DMS79 treated with DMSO at 0.1 percent for 48 hours (cell line): ENCODE measurements at places on chromosomes 7 and 10.

- no peak for DNase-seq
These were observed 87.6 kb upstream of the GNAI1 start for GRCh38 chr7:80047032-80047431.

- no peak for DNase-seq
These were observed 10.8 kb downstream of the TMEM196 start for GRCh38 chr7:19762631-19763030.

DNA sequence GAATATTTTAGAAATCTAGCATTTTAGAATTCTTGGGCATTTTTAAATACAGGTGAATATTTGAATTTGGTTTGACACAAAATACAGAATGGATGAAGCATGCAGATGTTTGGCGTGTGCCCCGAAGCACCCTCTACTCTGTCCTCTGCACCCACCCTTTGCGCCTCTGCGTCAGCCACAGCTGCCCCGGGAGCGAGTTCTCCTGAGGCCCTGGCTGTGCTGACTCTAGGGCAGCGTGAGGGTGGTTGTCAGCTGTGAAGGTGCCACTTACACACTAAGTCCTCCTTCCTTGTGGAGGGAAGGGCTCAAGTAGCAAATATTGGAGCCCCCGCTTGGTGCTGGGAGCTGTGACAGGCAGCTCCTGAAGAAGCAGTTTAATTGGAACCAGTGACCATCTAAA, 48.4 kb downstream of the DAGLB start:
- DNase-seq: no peak

- DNase-seq: no peak
These were observed 26.5 kb downstream of the NUP42 start for GRCh38 chr7:23208316-23208715.

DNA sequence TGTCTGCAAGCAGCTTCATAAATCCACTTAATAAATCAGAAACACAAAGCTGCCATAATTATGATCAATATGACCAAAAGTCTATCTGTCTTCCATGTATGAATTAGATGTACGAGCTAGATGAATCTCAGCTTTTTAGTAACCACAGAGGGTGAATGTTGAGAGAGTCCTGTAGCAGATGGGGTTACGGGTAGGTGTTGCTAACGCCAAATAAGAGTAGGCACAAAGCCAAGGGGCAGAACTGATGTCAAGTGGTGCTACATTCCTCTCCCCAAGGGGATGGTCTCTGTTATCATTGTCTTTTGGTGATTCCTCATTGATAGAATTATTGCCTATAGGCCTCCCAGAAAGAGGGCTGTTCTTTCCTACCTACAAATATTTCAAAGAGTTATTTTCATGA, 257.8 kb downstream of the PCLO start:
- no peak for DNase-seq

DNA sequence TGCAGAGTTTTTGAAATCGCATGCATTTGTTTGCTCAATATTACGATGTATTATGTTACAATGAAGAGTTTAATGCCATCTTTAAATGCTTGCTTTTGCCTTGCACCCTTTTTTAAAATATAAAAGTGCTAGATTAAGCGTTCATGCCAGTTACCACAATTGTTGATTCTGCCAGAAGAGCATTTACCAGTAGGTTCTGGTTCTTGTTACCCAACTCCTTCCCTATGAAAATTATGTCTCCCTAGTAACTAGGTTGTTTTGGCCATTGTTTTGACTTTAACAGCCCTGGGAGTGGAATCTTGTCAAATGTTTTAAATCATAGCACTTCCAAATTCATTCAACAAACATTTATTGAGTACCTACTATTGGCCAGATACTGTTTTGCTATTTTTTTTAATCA, 32.8 kb upstream of the CDK14 start:
- no peak for DNase-seq

- DNase-seq: no peak
These were observed 162.8 kb downstream of the CYP26A1 start for GRCh38 chr10:93236393-93237040.

DNA sequence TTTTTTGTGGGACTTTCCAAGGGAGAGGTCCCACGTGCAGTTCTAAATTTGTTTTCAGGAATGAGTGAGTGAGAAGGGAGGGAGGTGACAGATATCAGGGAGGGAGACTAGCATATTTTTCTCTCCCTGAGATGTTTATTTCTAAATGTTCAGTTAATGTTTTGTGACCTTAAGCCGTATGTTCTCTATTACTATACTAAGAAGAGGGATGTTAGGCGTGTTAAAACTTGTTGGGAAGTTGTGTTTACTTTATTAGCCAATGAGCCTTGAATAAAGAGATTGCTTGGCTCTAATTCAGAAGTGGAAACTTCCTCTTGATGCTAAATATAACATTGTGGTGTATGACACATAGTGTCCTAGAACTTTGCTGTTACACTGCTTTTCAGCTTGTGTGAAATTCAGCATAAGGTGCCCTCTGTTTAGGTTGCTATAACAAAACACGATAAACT, 37.3 kb downstream of the DNAH11 start:
- no peak for DNase-seq

DNA sequence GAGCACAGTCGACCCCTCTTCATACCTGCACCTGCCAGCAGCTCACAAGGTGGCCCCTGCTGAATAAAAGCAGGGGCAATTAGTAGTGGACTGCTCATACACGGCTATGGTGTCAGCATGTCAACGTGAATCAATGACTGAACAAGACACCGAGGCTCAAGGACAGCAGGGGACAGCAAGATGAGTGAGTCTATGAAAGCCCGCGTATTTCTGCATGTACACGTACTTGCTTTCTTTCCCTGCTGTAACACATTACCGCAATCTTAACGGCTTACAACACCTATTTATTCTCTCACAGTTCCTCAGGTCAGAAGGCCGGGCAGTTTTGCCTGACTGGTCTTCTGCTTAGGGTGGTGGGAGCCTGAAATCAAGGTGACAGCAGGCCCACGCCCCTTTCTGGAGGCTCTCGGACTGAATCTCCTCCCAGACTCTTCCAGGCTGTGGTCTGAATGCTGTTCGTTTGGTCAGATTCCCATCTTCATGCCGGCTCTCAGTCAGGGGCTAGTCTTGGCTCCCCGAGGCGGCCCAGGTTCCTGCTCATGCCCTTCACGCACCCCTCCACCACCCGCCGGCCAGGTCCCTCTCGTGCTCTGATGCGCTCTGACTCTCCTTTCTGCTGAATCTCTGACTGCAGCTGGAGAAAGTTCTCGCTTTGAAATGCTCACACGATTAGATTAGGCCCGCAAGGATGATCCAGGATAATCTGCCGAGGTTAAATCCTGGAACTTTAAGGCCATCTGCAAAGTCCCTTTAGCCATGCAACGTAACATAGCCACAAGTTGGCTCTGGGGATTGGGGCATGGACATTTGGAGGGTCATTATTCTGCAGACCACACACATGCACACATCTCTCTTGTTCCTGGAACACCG, 7.8 kb upstream of the PPP2R2D start:
- DNase-seq: no peak

DNA sequence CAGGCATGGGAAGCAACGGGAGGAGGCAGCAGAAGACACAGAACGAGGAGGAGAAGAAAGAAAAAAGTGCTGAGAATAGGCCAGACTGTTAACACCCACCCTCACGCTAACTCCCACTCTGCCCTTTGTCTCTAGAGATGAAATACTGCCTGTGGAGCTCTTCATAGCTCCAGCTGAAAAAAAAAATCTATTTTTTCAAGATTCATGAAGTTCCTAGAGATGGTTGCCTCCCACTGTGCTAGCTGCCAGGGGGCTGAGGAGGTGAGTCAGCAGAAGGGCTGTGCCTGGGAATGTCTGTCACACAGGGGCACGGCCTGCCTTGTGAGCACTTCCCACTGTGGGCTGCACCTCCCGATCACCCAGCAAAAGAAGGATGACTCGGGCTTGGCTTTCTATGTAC, 144.5 kb downstream of the RNF216 start:
- DNase-seq: no peak

DNA sequence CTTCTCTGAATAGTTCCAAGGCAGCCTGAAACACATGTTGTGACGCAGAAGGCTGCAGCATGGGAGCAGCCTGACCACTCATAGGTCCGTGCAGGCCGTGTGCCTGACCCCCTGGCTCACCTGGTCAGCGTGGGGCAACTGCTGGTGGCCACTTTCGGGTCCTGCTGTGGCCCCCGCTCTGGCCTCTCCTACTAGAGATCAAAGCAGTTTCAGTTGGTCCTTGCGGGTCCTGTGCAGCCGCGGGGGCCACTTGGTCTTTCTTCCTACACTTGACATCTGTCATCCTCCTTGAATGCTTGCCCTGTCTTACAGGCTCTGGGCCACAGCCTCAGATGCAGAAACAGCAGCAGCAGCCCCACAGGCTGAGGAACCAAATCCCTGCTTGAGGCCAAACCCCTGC, 320.8 kb upstream of the ZNF32 start:
- DNase-seq: no peak

GRCh38 chr7:42982604-42983115, 50.5 kb downstream of the MRPL32 start:
- no peak for DNase-seq

DNA sequence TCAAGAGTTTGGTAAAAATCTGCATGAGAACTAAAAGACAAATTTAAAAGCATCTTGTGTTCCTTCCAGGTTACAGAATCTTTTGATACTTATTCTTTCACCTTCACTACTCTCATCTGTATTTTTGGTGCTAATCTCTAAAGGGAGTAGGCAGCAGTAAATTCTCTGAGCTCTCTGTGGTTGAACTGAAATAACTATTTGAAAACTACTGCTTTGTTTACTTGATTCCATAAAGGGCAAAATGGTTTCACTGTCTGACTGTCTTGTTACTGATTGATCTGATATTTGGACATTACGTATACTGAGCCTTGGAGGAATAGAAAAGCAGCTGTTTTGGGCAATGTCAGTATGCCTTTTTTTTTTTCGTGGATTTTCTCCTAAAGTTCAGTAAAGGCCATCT, 103.3 kb downstream of the CHRM2 start:
- no peak for DNase-seq

GRCh38 chr7:84997626-84998025, 189.2 kb downstream of the SEMA3D start:
- DNase-seq: no peak

DNA sequence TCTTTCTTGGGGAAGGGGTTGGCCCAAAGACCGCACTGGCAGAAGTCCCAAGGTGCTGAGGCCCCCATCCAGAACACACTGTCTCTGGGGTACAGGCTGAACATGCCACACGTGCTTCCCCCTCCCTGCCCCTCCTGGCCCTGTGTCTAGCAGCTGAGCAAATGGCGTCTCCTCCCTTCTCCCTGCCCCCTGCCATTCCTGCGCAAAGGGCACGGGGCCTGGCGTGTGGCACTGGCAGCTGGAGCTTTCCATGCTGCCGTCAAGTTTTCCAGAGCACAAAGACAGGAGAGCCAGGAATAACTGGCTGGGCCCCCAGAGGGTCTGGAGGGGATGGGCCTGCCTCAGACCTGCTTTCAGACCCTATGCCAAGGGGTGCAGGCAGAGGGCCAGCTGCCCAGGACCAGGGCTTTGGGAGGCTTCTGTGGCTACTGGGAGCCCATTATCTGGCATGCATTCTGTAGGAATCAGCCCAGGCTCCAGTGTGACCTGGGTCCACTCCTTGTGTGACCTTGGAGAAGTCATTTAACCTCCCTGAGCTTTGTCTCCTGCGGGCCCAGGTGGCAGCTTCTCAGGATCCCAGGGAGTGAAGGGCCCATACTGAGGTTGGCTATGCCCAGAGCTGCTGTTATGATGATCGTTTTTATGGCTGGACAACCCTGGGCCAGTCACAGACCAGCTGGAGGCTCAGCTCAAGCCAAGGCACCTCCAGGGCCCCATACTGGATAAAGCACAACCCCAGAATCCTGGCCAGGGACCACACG, 710 bp upstream of the LDB3 start:
- DNase-seq: no peak

DNA sequence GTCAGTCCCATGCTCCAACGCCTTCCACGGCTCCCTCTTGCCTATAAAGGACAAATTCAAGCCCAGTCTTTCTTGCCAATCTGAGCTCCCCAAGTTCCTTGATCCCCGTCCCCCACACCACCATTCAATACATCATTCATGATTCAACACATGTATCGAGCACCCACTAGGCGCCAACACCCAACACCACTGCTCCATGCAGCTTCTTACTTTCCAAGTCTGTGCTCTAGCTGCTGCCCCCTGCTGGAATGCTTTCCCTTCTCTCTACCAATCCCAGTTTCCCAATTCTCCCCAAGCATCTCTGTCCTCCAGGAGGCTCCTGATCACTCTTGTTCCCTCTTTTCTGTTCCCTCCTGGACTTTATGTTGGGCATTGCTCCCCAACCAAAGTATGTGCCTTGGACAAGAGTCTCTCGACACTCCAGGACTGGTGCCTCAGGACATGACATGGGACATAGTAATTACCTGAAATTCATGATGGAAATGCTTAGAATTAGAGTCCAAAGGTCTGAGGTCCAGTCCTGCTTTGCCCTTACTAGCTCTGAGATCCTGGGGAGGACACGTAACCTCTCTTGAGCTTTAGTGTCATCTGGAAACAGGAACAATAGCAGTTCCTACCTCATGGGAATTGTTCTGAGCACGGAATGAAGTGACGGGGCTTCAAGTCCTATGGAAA, 172.7 kb downstream of the NEURL1 start:
- no peak for DNase-seq

DNA sequence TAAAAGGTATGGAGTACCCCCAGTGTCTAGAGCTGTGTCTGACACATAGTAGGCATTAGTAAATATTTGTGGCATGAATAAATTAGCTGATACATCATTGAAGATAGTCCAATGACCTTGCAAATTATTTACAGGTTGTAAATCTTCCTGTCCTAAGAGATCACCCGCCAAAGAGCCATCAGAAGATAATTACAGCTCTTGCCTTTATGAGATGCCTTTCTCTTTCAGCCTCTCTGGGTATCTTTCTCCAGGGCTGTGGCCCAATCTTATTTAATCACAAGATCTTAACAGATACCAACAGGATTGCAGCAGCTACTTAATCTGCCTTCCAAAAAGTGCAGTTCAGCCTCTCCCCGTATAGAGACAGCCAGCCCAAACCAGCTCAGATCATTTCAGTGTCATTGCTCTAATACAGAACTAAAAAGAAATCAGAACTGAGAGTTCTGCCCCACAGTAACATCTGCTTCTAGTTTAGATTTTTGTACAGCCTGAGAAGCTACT, 41.5 kb downstream of the MYOF start:
- DNase-seq: no peak

GRCh38 chr7:141366091-141366621, 185.1 kb upstream of the AGK start:
- peak; percentile 68 for DNase-seq

GRCh38 chr10:67971311-67971710, 86.9 kb downstream of the SIRT1 start:
- no peak for DNase-seq

- DNase-seq: no peak
These were observed 23.4 kb downstream of the PROSER2 start for GRCh38 chr10:11846542-11846941.

GRCh38 chr7:119065966-119066365, 841.5 kb downstream of the ANKRD7 start:
- DNase-seq: no peak

- DNase-seq: no peak
These were observed 23.7 kb downstream of the CAV1 start for GRCh38 chr7:116548506-116548905.
